Ureter (tissue), 1 donor: ENCODE measurements at places on chromosomes 3 and 15.

GRCh38 chr3:170632780-170633179, 46.9 kb upstream of the SLC7A14 start:
- DNase-seq, result no peak

GRCh38 chr3:22893101-22893500, 310.0 kb upstream of the UBE2E2 start:
- no peak for DNase-seq

DNA sequence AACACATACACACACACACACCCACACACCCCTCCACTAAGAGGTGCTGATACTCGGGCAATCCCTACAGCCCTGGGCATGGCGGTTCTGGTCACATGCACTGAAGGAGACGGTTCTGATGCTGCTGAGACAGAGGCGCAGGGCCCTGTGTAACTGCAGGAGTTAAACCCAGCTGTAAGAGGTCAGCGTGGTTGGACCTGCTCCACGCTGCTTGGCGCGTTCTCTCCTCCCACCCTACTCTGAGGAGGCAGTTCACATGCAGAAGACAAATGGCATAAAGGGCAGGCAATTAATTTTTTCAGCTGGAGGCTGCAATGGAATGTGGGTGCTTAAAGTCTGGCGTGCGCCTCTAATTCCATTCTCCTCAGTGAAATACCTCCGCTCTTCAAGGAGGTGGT, 35.2 kb downstream of the GRK7 start:
- DNase-seq, result peak; percentile 61

- DNase-seq, result no peak
Observed at GRCh38 chr3:155512175-155512866, 218.8 kb upstream of the STRIT1 start.

- no peak for DNase-seq
Observed at GRCh38 chr15:100951965-100952364, 32.8 kb downstream of the LRRK1 start.

DNA sequence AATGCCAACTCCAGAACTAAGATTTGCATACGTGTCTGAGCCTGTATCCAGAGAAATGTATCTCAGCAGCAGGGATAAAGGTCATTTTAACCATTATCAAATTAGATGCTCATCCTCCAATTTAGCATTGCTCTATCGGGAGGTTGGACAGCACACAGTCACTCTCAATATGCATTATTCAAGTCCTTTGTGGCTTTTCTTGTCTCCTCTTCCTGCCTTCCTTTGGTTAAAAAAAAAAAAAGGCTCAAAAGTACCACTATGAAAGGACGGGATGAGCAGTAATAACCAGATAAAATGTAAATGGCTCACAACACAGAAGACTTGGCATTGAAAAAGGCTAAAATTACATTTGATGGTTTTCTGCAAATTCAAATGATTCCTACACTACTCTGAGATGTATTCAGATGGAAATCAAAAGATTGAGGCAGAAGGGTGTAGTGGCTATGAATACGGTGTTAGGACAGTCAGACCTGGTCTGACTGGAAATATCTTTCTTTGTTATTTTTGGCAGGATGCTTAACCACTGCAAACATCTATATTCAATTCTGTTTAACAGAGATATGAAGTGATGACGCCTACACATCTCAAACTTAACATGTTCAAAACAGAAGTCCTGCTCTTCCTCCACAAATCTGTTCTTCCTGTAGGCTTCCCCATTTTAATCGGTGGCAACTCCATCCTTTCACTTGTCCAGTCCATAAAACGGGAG, 109.6 kb downstream of the ADAMTS9 start:
- DNase-seq, result no peak

DNA sequence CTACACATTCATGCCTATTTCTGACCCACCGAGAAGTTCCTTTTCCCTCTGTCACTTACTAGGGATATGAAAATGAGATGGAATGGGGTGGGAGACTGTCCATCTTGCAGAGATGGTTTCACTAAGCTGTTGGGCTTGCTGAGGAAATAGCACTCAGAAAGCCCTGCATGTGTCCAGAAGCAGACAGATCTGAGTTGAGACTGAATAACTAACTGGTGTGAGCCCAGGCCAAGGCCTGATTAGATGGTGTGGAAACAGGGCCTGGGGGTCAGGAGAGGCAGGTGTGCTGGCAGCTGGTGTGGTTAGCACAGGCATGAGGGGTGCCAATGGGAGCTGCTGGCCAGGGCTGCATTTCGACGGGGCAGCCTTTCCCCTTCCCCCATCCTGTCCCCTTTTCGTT, 72.1 kb downstream of the CLSTN2 start:
- no peak for DNase-seq

DNA sequence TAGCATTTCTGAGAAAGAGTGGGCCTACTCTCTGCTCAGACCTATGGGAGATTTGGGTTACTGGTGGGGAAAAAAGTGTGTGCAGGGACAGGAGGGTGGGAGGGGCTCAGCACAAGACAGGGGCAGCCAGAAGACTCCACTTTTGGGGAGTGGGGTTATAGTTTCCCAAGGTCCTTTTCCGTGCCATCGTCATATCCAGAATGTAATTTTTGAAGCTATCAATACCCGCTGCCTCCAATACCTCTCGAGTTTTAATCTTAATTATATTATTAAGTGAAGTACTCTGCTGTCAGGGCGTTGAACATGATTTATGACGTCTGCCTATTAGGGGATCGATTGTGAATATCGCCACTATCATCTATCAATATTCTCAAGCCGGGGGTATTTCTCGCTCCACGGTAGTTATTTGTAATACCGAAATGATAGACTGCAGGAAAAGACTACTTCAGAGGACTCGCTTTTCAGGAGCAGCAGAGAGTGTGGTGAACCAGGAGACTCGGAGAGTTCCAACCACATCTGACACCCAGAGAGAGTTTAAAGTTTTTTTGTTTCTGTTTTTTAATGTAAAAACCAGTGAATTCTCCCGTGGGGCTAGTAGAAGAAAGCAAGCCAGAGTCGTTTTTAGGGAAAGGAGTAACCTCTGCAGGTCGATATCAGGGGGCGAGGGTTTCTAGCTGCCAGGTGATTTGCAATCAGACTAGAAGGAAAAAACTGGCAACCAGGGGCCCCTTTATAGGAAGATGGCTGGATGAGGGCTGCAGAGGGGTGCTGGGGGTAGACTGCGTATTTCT, 20.6 kb downstream of the NR2F2 start:
- no peak for DNase-seq

DNA sequence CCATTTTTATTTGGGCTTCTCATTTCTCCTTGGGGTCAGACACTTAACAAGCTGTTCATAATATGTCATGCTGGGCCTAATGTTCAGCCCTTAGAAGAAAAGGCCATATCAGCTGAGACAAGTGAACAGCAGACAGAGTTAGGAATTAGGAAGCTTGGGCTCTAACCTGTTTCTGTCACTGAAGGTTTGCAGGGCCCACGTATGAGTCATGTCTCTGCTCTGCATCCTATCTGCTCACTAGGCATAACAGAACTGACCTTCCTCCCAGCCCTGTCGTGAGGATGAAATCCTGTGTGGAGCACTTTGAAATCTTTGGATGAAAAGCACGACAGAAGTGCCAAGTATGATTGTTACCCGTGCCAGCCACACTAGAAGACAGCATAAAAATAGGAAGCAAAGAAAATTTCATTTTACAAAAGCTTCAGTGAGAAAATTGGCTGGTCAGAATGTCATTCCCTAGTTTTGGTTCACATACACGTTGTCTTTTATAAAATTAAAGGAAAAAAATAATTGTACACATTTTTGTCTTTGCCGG, 26.5 kb upstream of the CD47 start:
- no peak for DNase-seq

DNA sequence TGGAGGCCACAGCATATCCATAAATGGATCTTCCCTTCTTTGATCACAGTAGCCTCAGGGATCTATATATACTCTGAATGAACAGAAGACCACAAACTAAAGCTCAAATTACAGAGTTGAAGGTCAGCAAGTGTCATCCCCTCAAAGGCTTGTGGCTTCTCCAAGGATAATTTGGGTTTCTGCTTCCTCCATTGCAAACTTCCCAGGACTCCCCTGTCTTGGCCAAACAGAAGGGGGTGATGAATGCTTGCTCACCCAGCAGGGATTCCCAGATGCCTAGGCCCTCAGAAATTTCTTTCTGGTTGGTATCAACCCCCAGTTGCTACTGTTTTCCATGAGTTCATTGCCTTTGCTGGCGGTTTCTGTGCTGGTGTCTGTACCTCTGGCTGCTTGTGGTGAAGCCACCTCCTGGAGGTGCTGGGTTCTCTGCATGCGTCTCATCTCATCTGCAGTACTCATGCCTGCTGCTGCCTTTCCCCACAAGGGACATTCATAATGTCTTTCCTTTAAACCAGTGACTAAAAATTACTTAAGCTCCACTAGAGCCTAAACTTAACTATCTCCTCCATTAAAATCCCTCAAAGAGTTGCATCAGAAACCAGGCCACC, 17.7 kb downstream of the ENTPD3 start:
- no peak for DNase-seq

DNA sequence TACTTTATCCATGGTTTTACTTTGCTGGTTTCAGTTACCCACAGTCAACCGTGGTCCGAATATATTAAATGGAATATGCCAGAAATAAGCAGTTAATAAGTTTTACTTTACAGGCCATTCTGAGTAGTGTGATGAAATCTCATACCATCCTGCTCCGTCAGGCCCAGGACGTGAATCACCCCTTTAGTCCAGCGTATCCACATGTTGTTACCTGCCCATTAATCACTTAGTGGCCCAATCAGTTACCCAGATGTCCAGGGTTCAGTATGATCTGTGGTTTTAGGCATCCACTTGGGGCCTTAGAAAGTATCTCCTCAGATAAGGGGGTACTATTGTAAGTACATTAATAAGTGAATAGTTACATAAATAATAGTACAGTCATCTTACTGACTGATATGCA, 88.0 kb downstream of the TTBK2 start:
- DNase-seq, result peak; percentile 46

- no peak for DNase-seq
Observed at GRCh38 chr15:81387621-81388435, 13.8 kb upstream of the TMC3 start.

GRCh38 chr3:133831966-133832801, 26.6 kb downstream of the SRPRB start:
- DNase-seq, result no peak

DNA sequence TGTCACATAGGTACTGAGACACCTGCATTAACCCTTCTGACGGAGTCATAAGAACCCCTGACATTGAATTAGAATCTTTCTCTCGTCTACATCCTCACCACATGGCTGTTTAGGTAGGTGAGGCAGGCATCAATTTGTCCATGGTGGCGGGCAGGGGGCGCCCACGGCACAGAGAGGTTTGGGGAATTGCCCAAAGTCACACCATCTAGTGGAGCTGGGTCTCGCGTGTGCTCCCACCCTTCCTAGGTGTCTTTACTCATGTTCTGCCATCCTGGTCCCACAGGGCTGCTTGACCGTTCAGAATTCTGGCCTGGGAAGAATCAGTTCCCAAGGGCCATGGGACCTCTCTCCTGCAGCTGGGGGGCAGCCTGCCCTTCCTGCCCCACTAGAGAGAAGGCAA, 14.7 kb upstream of the DLL4 start:
- no peak for DNase-seq

DNA sequence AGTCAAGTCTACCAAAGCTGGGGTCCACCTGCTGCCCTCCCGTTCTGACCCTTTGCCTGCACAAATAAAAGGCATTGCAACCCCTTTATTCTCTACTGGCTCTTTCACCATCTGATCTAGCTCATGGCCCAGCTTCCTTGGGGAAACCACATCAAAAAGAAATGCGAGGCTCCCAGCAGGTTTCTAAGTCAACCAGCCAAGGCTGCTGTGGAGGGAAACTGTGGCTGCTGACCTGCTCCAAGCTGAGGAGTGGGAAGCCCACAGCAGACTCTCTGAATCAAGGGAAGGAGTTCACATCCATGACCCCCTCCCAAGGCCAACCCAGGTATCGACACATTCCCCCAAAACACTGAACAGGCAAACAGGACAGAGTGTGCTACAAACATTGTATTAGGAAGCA, 25.2 kb upstream of the SLCO2A1 start:
- no peak for DNase-seq

- no peak for DNase-seq
Observed at GRCh38 chr15:62365795-62366442, 200.8 kb upstream of the C2CD4B start.

- no peak for DNase-seq
Observed at GRCh38 chr3:85554153-85554552, 595.4 kb downstream of the CADM2 start.

DNA sequence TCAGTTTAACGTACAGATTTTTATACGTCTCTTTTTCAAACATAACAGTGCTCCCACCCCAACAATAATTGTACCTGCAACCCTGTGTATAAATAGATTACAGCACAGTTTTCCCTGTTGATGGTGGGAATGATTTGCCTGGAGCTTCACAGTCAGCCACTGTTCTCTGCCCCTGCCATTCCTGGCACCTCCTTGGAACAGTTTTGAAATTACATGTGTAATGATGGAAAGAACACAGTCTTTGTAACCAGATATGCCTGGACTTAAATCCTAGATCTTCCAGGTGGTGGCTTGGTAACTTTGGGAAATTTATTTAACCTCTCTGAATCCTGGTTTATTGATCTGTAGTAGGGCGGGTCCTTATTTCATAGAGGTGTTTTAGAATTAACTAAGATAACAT, 27.0 kb downstream of the CRYBG3 start:
- DNase-seq, result no peak

- no peak for DNase-seq
Observed at GRCh38 chr3:69462022-69462825, 76.3 kb upstream of the FRMD4B start.

GRCh38 chr3:133295944-133296917, 103.6 kb upstream of the BFSP2 start:
- no peak for DNase-seq

GRCh38 chr3:130915567-130916292, 21.8 kb downstream of the ATP2C1 start:
- no peak for DNase-seq

- DNase-seq, result no peak
Observed at GRCh38 chr15:32732574-32733157, 14.9 kb downstream of the GREM1 start.

DNA sequence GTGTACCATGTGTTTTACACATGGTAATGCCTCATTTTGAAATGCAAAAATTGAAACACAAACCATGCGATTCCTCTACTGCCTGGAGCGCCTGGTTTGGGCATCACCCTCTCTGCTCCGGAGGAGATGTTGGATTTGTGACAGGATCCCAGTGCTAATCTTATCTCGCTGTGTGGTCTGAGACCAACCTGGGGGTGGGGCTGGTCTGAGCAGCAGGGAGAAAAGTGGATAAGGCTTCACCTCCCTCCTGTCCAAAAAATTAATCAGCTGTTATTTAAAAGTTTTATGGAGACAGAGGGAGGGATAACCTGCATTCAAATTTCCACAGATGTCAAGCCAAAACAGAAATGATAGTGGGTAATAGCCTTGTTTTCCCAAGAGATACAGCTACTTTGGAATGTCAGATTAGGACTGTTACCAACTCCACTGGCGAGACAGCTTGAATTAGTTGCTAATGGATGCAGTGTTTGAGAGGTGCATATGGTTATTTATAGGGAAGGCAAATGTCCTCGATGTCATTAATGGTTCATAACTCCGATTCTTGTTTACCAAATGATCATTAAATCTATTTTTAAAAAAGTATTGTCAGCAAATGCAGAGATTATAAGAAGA, 54.0 kb upstream of the SKOR1 start:
- no peak for DNase-seq
